ENCODE measurements at places on chromosomes 12 and 14. TPM values are rescaled to one million over a fixed set of nuclear protein-coding genes. Genes with fewer than 3 reads are reported as not detected.

The PLEKHD1 gene
- not detected for total RNA-seq

The C14orf180 gene
- total RNA-seq, result not detected

The SERPINA12 gene
- total RNA-seq, result not detected

The OVCH1 gene
- total RNA-seq, result not detected

The MVK gene
- 18.7 TPM for total RNA-seq

The PTCSC3 gene
- total RNA-seq, result not detected

The GLT8D2 gene
- total RNA-seq, result 0.76 TPM

Measured in vein endothelial cell (primary cell).